Activated CD4-positive, alpha-beta T cell treated with anti-CD3 and anti-CD28 coated beads, Interleukin-2, amount 50 U/mL, for 4 hours (primary cell): ENCODE measurements at places on chromosomes 12 and 14.

DNA sequence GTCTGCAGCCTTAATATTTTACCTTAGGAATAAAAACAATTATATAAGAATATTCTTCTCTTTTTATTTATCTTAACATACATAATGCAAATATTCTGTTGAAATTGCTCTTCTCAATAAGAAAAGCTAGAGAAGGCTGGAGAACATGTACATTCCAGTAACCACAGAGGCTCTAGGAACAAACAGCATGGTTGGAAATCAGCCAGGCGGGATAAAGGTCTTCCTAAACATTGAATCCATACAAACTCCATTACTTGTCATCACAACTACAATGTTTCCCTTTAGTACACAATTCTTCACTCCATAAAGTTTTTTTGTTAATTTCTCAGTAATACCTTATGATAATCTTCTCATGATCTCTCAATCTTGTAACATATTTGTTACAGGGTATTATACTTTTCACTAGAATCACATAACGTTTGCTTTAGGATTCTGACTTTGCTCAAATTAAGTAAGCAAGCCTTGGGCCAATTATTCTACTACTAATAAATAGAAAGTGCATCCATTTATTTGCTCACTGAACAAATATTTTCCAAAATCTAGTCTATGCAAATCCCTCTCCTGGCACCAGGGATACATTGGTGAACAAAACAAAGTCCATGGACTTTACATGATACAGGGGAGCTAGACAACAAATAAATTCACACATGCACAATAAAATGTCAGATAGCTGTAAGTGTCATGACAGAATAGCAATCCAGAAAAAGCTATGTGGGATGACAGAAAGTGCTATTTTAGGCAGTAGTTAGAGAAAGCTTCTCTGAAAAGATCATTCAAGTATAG, 237.5 kb upstream of the TMTC1 start:
- DNase-seq = no peak

DNA sequence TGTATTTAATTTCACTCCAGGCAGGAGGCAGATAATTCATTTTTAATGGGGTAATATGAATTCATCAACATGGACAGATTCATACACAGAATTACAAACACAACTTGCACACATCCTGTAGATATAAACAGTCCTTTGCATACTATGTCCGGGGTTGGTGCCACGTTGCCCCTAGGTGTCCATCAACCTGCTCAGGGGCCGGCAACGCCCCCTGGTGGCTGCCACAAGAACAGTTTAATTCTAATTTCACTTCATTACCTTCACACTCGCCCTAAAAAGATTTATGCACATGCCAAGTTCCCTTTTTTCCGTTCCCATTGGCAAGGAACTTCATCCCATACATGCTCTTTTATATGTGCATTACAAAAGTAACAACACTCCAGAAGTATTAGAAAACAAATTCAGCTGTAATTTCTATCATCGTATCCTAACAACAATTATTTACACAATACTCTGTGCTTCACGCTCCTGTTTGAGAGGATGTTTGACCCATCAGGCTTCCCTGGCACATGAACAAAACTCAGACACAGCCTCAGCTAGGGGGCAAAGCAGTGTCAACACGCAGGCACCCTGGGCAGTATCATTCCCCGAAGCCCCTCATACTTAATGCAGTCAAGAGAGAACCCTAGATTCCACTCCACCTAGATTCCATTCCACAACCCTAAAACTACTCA, 15.5 kb downstream of the MANSC1 start:
- peak; percentile 40 for DNase-seq

- DNase-seq = no peak
Measured at GRCh38 chr14:34843011-34843554, 32.1 kb downstream of the BAZ1A start.

GRCh38 chr12:50924439-50925341, 27.7 kb upstream of the HIGD1C start:
- no peak for DNase-seq

- DNase-seq = no peak
Measured at GRCh38 chr14:94570440-94570839, 9.2 kb downstream of the SERPINA4 start.

GRCh38 chr14:32468955-32469354, 139.9 kb downstream of the AKAP6 start:
- no peak for DNase-seq

DNA sequence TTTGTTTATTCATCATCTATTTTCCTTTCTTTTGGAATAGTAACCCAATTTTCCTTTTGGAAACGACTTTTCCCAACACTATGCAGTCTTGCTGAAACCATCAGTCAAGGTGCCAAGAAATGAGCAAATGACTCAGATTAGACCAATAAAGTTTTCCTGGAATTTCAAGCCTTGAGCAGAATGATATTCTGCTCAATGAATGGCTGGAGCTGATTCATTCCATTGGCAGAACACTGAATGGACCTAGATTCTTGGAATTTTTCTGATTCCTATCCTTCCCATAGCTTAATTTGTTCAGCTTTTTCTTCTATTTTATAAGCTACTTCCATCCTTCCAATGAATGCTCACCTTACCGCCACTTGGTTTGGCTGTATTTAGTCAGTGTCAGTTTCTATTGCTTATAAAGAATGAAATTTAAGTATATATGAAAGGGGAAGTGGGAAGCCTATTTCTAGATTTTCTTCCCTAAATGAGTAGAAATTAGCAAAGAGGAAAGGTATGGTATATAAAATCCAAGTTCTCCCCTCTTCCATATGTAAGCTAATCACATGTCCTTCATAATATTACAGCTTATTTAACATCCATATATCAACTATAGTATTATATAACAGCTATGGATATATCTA, 89.0 kb downstream of the C14orf39 start:
- no peak for DNase-seq

- no peak for DNase-seq
Measured at GRCh38 chr12:14289601-14290000, 75.9 kb upstream of the ATF7IP start.

DNA sequence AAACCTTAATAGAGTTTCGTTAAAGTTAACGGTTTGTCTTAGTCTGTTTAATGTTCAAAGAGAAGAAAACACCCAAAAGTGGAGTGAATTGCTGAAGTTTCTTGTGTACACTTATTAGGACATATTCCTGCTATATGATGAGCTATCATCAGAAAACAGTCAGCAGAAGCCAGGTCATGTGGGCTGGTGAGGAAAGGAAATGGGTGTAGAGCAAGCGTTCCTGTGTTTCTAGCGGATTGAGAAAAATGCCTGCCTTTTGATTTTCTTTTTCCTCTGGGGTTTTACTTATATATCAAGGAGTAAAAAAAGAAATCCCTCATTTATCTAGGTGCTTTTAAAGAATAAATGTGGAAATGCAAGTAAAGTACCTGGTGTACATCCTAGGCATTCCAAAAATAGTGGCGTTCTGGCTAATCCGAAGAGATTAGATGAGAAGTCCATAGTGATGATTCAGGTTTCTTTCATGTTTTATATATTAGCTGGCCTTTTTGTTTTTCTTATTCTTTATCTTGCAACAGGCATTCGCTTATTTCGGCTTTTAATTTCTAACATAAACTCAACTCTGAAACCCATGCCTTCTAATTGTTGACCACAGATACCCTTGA, 50.7 kb downstream of the FLRT2 start:
- no peak for DNase-seq

DNA sequence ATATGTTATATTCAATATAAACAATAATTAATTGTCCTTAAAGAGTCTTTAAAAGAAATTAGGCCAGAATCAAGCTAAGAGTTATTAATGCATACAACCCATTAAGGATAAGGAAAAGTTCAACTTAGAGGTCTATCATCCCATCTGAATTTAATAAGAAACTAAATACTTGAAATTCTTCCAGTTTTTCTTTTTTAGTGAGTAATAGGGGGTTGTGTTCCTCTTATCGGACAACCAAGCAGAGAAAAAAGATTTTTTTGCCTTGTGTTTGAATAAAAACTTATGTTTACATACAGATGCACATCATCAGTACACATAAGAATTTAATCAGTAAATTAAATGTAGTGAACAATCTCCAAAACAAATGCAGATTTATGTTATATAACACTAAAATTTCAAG, 32.5 kb downstream of the PAWR start:
- DNase-seq = no peak

GRCh38 chr12:42104087-42104486, 40.6 kb downstream of the GXYLT1 start:
- DNase-seq = no peak

DNA sequence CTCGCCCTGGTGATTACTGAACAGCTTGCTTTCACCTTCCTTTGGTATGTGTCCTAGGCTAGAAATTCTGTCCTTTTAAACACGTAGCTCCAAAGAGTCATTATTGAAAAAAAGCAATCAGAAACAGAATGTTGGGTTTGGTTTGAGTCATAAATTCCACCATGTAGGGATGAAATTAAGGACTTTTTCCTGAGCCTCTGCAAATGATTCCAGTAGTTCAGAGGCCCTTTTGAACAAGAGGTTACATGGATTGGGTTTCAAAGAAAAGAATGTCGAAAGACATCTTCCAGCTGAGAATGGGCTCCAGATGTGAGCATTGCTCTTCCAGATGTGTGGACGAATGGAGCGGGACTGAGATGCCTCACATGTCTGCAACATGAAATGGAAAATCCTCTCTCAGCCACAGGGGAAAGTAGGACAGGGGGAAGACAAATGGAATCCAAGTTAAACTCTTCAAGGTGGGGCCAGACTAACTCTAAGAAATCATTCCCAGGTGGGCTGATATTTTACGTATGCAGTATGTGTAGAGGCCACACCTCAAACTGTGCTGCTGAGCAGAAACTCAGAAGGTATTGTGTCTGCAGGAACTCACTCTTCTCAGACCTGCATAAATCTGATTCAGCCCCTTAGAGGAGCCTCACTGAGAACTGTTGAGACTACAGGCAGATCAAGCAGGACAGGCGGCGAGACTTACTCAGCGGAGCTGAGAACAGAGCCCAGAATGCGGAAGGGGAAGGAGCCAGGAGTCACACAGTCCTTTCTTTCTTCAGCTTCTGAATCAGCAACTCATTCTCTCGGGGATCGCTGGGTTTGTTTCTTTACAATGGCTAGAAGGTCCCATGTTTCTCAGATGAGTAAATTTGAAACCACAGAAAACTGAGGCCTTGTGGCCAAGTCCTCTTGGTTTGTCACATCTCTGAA, 23.3 kb upstream of the EMP1 start:
- no peak for DNase-seq

GRCh38 chr12:125228519-125229260, 163.5 kb downstream of the AACS start:
- no peak for DNase-seq
